H9 (cell line): ENCODE measurements at places on chromosomes 12 and 14. TPM values are rescaled to one million over a fixed set of nuclear protein-coding genes. Genes with fewer than 3 reads are reported as not detected.

GRCh38 chr14:50953502-50953901 is 9.2 kb upstream of the PYGL start:
- H3K4me1 ChIP-seq: peaks cover 3% of the 10 kb centered on the region
- no peaks in the 10 kb centered on the region for H3K36me3 ChIP-seq
- DNase-seq: no peak
- no peaks in the 10 kb centered on the region for H3K27me3 ChIP-seq
- H3K4me3 ChIP-seq: no peak overlapping the region

GRCh38 chr12:124379938-124380754 is 85.3 kb downstream of the RFLNA start:
- H3K4me1 ChIP-seq: no peaks in the 10 kb centered on the region
- DNase-seq: no peak
- no peak overlapping the region for H3K27ac ChIP-seq

GRCh38 chr12:79515530-79515935 is 175.2 kb downstream of the PAWR start:
- DNase-seq: no peak
- H3K27ac ChIP-seq: no peak overlapping the region
- H3K27me3 ChIP-seq: no peaks in the 10 kb centered on the region
- no peaks in the 10 kb centered on the region; the same call in 2 of the 3 replicates for H3K36me3 ChIP-seq
- no peak overlapping the region for H3K4me3 ChIP-seq

- H3K4me3 ChIP-seq: no peak overlapping the region
- H3K27me3 ChIP-seq: no peaks in the 10 kb centered on the region
- H3K4me1 ChIP-seq: peaks cover 4% of the 10 kb centered on the region; the same call in 1 of the 2 replicates
- H3K27ac ChIP-seq: no peak overlapping the region
Observed at GRCh38 chr12:63981343-63981742, 136.8 kb downstream of the SRGAP1 start.

DNA sequence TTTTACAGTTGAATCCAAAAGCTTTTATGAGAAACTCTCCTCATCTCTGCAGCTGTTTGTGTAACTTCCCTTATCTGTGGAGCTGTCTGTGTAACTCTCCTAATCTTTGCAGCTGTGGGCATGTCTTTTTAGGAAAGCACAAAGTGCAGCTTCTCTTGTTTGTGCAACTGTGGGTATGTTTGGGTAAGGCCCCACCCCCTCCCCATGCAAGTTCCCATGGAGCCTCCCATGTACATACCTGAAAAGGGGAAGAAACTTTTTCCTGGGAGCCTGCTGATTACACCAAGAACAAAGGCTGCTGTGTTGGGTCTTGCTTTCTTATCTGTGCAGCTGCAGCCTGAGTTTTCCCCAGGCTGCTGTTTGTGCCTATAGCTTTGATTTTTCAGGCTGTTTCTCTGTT is 42.7 kb upstream of the CDKN3 start:
- H3K4me1 ChIP-seq: peaks cover 4% of the 10 kb centered on the region; the same call in 1 of the 2 replicates
- no peaks in the 10 kb centered on the region for H3K27me3 ChIP-seq
- peaks cover 20% of the 10 kb centered on the region for H3K36me3 ChIP-seq
- H3K4me3 ChIP-seq: no peak overlapping the region
- H3K27ac ChIP-seq: no peak overlapping the region
- no peak for DNase-seq

GRCh38 chr14:96054661-96055060 is 15.5 kb downstream of the C14orf132 start:
- DNase-seq: no peak
- H3K4me3 ChIP-seq: no peak overlapping the region
- no peaks in the 10 kb centered on the region for H3K4me1 ChIP-seq
- 0 out of 3 replicates have a peak, but pooled peaks cover 3% of the 10 kb centered on the region for H3K36me3 ChIP-seq
- H3K27ac ChIP-seq: no peak overlapping the region

The JPH4 gene
- total RNA-seq: 6.7 and 6.8 TPM in 2 replicates

DNA sequence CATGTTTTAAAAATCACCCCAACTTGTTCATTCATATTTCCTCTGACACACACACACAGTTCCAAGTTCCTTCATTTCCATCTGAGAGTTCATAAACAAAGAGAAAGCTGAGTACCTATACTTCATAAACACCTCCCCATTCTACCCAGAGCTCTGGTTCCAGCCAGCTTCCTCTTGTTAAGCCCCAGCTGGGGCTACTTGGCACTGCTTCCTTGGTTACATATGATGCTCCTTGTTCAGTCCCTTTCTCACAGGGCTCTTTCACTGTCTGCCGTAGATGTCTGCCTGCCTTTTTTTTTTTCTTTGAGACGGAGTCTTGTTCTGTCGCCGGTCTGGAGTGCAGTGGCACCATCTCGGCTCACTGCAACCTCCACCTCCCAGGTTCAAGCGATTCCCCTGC is 77.5 kb downstream of the COX16 start:
- no peak for DNase-seq
- no peak overlapping the region; the same call in 2 of the 3 replicates for H3K4me3 ChIP-seq

- peaks cover 41% of the 10 kb centered on the region for H3K36me3 ChIP-seq
- no peaks in the 10 kb centered on the region for H3K27me3 ChIP-seq
- H3K27ac ChIP-seq: no peak overlapping the region
- no peak for DNase-seq
- H3K4me1 ChIP-seq: no peaks in the 10 kb centered on the region; the same call in 1 of the 2 replicates
Observed at GRCh38 chr14:89378119-89378518, 38.9 kb downstream of the FOXN3 start.

DNA sequence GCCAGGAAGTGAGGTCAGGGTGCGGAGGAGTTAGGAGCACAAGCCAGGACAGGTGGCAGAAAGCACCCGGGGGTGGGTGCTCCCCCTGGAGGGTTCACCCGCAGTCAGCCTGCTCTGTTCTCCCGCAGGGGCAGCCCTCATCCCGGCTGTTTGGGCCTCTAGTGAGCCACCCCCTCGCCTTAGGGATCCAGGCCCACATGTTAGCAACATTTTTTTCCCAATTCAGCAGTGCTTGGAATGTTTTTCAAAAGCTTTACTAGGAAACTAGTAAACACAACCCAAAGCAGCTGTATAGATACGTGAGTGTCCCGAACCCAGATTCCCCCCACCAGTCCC is 28.5 kb upstream of the NXPH4 start:
- no peak overlapping the region for H3K4me3 ChIP-seq
- H3K27ac ChIP-seq: no peak overlapping the region
- H3K27me3 ChIP-seq: no peaks in the 10 kb centered on the region
- H3K4me1 ChIP-seq: no peaks in the 10 kb centered on the region

The GPD1 gene
- total RNA-seq: 0.70 and 1.2 TPM in 2 replicates

GRCh38 chr12:49865109-49865781 is 22.3 kb upstream of the BCDIN3D start:
- DNase-seq: peak; percentile 25
- no peak overlapping the region for H3K4me3 ChIP-seq
- no peaks in the 10 kb centered on the region for H3K27me3 ChIP-seq
- H3K27ac ChIP-seq: no peak overlapping the region
- H3K4me1 ChIP-seq: no peaks in the 10 kb centered on the region

The AQP2 gene
- total RNA-seq: not detected in 2 replicates

GRCh38 chr12:6962285-6963015 is 8.0 kb downstream of the PHB2 start:
- no peaks in the 10 kb centered on the region for H3K27me3 ChIP-seq
- no peak overlapping the region for H3K27ac ChIP-seq
- peak overlapping the region; percentile 82 for H3K4me3 ChIP-seq
- peaks cover 18% of the 10 kb centered on the region for H3K36me3 ChIP-seq

GRCh38 chr14:54570631-54571415 is 3.9 kb downstream of the SAMD4A start:
- H3K36me3 ChIP-seq: no peaks in the 10 kb centered on the region
- H3K4me1 ChIP-seq: no peaks in the 10 kb centered on the region; the same call in 1 of the 2 replicates
- no peak for DNase-seq
- H3K27me3 ChIP-seq: no peaks in the 10 kb centered on the region; the same call in 1 of the 2 replicates
- H3K27ac ChIP-seq: no peak overlapping the region

The BMAL2 gene
- 22.7 and 23.1 TPM in 2 replicates for total RNA-seq

The TMEM229B gene
- total RNA-seq: 0.22 and 0.24 TPM in 2 replicates

DNA sequence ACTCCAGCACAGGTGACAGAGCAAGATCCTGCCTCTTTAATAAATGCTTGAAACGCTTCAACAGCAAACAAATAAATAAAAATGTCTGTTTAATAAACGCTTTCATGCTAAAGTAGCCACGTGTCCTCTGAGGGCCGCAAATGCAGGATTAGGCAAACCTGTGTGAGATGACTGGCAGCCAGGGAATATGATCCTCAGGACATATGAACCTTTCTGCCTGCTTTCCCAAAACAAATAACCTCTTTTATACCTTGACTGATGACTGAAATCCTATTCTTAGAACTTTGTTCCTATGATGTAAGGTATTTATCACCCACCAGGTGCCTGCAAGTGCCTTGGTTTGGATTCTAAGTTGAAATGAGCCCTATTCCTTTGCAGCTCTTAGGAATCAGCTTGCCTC is 14.5 kb upstream of the FLVCR2 start:
- no peak overlapping the region for H3K4me3 ChIP-seq
- no peaks in the 10 kb centered on the region for H3K27me3 ChIP-seq
- H3K27ac ChIP-seq: no peak overlapping the region

The HCAR2 gene
- total RNA-seq: not detected in 2 replicates

- no peak overlapping the region for H3K27ac ChIP-seq
- DNase-seq: no peak
- H3K4me1 ChIP-seq: no peaks in the 10 kb centered on the region
- peaks cover 5% of the 10 kb centered on the region for H3K36me3 ChIP-seq
- no peaks in the 10 kb centered on the region for H3K27me3 ChIP-seq
Observed at GRCh38 chr14:30883508-30884294, 9.3 kb downstream of the COCH start.

The HOXC4 gene
- total RNA-seq: not detected in 2 replicates

- no peaks in the 10 kb centered on the region for H3K4me1 ChIP-seq
- no peaks in the 10 kb centered on the region for H3K36me3 ChIP-seq
- peak; percentile 82 for DNase-seq
- no peaks in the 10 kb centered on the region for H3K27me3 ChIP-seq
Observed at GRCh38 chr12:10190558-10191388, 11.9 kb downstream of the TMEM52B start.

- DNase-seq: no peak
- no peaks in the 10 kb centered on the region; the same call in 1 of the 2 replicates for H3K4me1 ChIP-seq
- H3K36me3 ChIP-seq: peaks cover 13% of the 10 kb centered on the region
- H3K4me3 ChIP-seq: peak overlapping the region; percentile 68
- H3K27ac ChIP-seq: no peak overlapping the region
Observed at GRCh38 chr14:104140213-104140462, 1.8 kb downstream of the KIF26A start.

GRCh38 chr12:113202300-113203075 is 17.0 kb downstream of the RITA1 start:
- no peak overlapping the region for H3K4me3 ChIP-seq
- H3K27me3 ChIP-seq: no peaks in the 10 kb centered on the region
- peaks cover 6% of the 10 kb centered on the region for H3K36me3 ChIP-seq
- no peak for DNase-seq
- H3K4me1 ChIP-seq: no peaks in the 10 kb centered on the region

DNA sequence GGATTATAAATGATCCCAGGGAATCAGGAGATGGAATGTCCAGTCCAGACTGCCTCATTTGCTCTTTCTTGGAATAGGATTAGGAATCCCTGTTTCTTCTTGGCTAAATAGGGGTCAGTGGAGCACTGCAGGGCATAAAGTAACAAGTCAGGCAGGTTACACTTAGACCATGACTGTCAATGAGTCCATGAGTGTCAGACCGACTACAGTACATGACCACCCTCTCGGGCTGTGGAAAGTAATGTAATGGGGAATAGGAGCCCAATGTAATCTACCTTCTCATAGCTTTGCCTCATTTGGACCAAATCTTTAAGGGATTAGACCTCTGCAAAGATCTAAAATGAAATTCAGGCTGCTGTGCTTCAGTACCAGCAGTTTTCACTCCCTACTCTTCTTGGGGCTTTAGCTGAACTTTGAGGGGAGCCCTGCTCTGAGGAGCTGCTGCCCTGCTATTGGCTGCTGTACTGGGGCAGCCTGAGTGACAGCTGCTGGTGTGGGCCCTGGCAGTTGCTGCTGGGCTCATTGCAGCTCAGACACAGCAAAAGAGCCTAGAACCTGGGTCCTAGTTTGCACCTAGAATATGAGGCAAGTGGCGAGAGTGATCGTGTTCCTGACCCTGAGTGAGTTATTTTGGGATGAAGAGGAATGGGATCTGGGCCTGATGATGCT is 62.2 kb upstream of the OR4E1 start:
- no peaks in the 10 kb centered on the region for H3K4me1 ChIP-seq

DNA sequence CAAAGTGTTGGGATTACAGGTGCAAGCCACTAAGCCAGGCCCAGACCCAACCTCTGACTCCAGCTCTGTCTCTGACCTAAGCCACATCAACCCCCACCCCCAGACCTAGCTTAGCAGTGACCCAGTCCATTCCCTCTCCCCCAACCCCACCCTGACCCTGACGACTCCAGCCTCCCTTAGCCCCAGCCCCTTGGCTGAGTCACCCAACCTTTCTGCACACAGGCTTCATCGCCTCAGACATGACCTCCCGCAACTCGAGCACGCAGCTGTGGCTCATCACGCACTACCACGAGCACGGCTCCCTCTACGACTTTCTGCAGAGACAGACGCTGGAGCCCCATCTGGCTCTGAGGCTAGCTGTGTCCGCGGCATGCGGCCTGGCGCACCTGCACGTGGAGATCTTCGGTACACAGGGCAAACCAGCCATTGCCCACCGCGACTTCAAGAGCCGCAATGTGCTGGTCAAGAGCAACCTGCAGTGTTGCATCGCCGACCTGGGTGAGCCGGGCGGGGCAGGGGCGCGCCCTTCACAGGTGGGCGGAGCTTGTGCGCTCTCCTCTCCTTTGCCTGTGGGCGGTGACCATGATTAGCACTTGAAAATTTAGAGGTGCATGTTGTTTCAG is 7.8 kb downstream of the ACVRL1 start:
- H3K27ac ChIP-seq: no peak overlapping the region
- H3K4me1 ChIP-seq: no peaks in the 10 kb centered on the region
- H3K36me3 ChIP-seq: no peaks in the 10 kb centered on the region
- peak; percentile 79 for DNase-seq
- H3K27me3 ChIP-seq: no peaks in the 10 kb centered on the region
- H3K4me3 ChIP-seq: no peak overlapping the region

GRCh38 chr12:32265951-32266350 is 133.4 kb upstream of the FGD4 start:
- H3K27me3 ChIP-seq: no peaks in the 10 kb centered on the region
- peaks cover 6% of the 10 kb centered on the region for H3K36me3 ChIP-seq
- no peak overlapping the region for H3K27ac ChIP-seq
- DNase-seq: no peak
- H3K4me3 ChIP-seq: no peak overlapping the region

- H3K27ac ChIP-seq: peak overlapping the region; percentile 65
- no peaks in the 10 kb centered on the region for H3K36me3 ChIP-seq
- DNase-seq: peak; percentile 93
- H3K4me1 ChIP-seq: peaks cover 3% of the 10 kb centered on the region; the same call in 1 of the 2 replicates
Observed at GRCh38 chr14:73634011-73634833, 10.6 kb upstream of the DNAL1 start.

DNA sequence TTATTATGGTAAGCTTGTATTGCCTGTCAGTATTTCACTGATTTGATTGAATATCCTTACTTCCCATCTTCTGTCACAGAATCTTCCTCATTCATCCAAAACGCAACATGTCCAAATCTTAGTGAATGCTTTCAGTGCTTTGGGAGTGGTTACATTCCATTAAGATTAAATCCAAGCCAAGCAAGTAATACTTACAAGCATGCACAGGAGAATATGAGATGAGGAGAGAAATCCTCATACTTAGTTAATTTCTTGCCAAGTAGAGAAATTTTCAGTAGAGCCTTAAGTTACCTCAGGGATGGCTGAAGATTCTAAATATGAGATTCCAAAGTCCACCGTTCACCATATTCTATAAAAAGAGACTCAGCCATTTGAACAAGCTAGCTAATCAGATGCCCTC is 316.0 kb downstream of the RAD51B start:
- DNase-seq: no peak
- H3K27ac ChIP-seq: no peak overlapping the region
- no peaks in the 10 kb centered on the region for H3K4me1 ChIP-seq
- H3K36me3 ChIP-seq: no peaks in the 10 kb centered on the region

The PLEKHG7 gene
- total RNA-seq: not detected in 2 replicates

GRCh38 chr12:75890141-75890540 is 141.4 kb downstream of the PHLDA1 start:
- H3K27ac ChIP-seq: no peak overlapping the region
- DNase-seq: no peak
- no peaks in the 10 kb centered on the region for H3K27me3 ChIP-seq
- peaks cover 5% of the 10 kb centered on the region; the same call in 1 of the 2 replicates for H3K4me1 ChIP-seq

The KRT78 gene
- total RNA-seq: not detected in 2 replicates
